ENCODE measurements at places on chromosomes 4 and X. TPM values are rescaled to one million over a fixed set of nuclear protein-coding genes. Genes with fewer than 3 reads are reported as not detected.

- DNase-seq, result no peak
Observed at GRCh38 chrX:149383852-149384251, 121.3 kb downstream of the IDS start.

- no peak for DNase-seq
Observed at GRCh38 chrX:17563076-17563475, 174.2 kb upstream of the SCML1 start.

DNA sequence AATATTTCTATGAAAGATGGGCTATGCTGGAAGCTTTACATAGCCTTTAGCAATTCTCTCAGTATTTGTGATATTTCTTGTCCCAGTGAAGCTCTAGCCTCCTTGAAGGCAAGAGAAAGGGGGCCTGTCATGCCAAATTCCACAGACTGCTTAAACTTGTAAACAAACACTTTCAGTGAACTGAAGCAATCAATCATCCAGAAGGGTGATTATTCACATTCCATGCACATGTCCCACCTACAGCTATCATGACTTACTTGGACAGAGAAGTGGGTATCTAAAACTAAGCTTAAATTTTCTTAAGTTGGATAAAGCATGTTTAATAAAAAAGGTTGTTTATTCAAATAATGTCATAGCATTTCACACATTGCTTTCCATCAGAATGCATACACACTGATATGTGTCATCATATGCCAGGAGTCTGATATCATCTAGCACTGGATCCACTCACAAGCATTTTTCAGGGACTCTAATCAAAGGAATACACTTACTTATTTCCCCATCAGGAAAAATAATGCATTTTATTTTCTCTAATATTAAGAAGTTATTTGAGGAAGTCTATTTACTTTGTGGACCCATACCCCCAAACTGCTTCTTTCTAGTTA, 1.2 kb upstream of the FSTL5 start:
- DNase-seq, result no peak

DNA sequence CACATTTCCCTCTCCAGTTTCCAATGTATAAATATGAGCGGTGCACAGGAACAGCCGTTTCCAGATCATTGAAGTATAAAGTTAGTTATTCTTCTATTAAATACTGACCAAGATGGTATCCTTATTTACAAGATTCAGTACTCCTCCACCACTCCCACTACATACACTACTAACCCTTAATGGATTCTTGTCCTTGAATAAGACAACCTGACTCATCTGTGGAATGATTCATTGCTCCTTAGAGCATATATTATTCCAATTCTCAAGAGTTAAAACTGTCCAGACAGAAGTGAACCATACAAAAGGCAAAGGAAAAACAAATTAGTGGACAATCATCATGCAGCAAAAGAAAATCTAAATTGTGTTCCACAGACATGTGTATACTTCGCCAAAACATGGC, 373.3 kb downstream of the IDS start:
- no peak for DNase-seq

- DNase-seq, result no peak
Observed at GRCh38 chr4:160319221-160319867, 1216.5 kb downstream of the RAPGEF2 start.

- DNase-seq, result no peak
Observed at GRCh38 chr4:37770016-37770415, 56.5 kb upstream of the PGM2 start.

- no peak for DNase-seq
Observed at GRCh38 chrX:97158269-97158668, 274.6 kb downstream of the RPA4 start.

- peak; percentile 98 for DNase-seq
Observed at GRCh38 chr4:3292571-3293400, at the start of gene RGS12. RGS12 (plus strand) TSS chr4:3293021; CDS start chr4:3316171, 23,150 bp downstream.

GRCh38 chrX:2500091-2500802, 529 bp downstream of the DHRSX start:
- DNase-seq, result peak; percentile 81

DNA sequence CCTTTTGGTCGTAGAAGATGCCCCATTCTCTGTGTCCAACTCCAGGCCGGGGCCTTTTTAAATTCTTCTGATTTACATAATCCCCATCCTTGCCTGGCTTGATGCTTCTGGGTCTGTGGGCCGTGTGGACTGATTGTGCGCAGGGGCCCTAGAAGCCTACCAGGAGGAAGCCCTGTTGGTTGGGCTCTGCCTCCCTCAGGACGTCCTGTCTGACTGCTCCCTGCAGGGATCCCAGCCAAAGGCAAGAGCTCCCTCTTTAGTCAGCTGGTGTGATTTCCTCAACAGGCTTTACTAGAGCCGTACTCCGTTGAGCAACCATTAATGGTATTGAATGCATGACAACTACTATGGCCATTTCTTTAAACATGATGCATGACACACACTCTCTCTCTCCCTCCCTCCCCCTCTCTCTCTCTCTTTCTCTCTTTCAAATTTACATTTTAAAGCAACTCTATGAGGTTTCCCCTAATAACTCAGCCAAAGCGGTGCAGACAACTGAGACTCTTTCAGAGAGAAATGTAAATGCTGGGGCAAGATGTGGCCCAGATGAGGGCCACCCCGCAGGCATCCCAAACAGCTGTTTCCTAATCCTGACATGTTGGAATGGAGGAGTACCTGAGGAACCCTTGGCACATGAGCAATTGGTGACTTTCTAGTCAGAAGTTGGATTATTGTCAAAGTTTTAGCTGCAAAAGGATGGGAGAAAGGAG, 117.3 kb downstream of the DRD5 start:
- no peak for DNase-seq

DNA sequence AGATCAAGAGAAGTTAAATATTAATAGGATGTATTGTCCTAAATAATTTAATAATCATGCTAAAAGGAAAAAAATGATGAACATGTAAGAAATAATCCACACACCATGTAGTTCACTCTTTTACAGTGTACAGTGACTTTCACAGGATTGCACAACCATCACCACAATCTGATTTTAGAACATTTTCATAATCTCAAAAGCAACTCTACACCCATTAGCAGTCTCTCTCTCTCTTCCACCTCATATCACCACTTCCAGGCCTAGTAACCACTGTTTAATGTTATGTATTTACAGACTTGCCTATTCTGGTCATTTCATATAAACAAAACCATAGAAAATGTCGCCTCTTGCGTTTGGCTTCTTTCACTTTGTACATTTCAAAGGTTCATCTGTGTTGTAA, 153.4 kb downstream of the FSTL5 start:
- no peak for DNase-seq

SLC10A4 gene
- 3.1 TPM for total RNA-seq

IDS gene
- 113 TPM for total RNA-seq

GABRE gene
- 45.3 TPM for total RNA-seq

SPANXC gene
- total RNA-seq, result not detected

SHROOM2 gene
- total RNA-seq, result 9.6 TPM

KANTR gene
- total RNA-seq, result 12.6 TPM

PWWP3B gene
- 1.1 TPM for total RNA-seq

DCX gene
- not detected for total RNA-seq

LONRF3 gene
- total RNA-seq, result 24.4 TPM

ARAP2 gene
- 57.2 TPM for total RNA-seq

DOCK11 gene
- 55.0 TPM for total RNA-seq

Data from upper lobe of right lung (tissue), 1 donor.